Activated CD4-positive, alpha-beta memory T cell treated with anti-CD3 and anti-CD28 coated beads for 36 hours (primary cell): ENCODE measurements at places on chromosomes 13 and 19. TPM values are rescaled to one million over a fixed set of nuclear protein-coding genes. Genes with fewer than 3 reads are reported as not detected.

DNA sequence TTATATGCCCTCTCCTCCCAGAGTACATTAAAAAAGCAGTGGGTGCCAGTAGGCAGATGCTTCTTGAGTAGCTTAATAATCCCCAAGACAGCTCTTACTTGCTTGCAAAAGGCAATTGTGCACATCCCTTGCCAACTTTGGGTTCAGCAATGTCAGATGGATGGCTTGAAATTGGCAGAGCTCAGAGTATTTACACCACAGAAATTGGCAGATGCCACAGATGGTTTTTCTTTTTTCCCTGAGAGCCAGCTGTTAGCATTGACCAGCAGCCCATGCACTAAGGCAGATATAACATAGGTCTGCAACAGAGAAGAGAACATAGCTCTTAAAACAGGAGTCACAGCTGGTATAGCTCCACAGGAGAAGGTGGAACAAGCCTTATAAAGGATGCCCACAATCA, 18.4 kb upstream of the RNASEH2B start:
- DNase-seq, result no peak

DNA sequence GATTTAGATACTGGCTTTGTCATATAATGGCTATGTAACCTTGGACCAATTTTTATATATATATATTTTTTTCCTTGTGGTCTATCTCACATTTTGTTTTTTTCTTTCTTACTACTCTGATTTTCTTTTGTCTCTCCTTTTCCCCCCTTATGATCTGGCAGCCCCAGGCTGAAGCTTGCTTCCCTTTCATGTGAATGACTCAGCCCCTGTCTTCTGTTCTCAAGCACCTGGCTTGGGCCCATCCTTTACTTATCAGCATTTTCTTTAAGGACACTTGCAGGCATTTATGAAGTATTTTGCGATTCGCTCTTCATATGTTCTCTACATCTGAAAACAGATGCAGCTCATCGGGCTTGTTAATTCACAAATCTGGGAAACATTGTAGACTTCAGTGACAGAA, 163.6 kb downstream of the SPRY2 start:
- no peak for DNase-seq

- DNase-seq, result no peak
Observed at GRCh38 chr19:56356944-56357343, 36.4 kb downstream of the ZNF582 start.

- DNase-seq, result no peak
Observed at GRCh38 chr13:90562443-90562842, 785.0 kb upstream of the MIR17HG start.

Gene IGFL3
- not detected for total RNA-seq

Gene VAV1
- total RNA-seq, result 84.5 TPM
